Caco-2 (cell line): ENCODE measurements at places on chromosomes 6 and 20.

DNA sequence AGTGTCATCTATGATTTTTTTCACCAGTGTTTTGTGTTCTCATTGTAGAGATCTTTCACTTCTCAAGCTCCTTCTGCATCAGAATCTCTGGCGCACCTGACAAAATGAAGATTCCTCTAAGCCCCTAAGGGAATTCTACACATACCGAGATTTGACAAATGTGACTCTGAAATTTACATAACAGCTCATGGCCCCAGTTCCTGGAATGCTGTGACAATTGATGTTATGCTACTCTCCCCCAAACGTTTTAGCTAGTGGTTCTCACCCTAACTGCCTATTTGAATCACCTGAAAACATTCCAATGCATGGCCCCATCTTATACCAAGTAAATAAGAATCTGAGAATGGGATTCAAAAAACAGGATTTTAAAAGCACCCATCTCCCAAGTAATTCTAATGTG is 162.1 kb upstream of the FKBP1C start:
- DNase-seq = no peak

GRCh38 chr20:17530716-17531664 is at the start of gene BFSP1:
Gene BFSP1, minus strand, starts transcription at chr20:17531379. Its CDS starts 50 bp downstream, at chr20:17531329.
- peak; percentile 77 for DNase-seq

GRCh38 chr6:131890091-131890490 is 61.1 kb downstream of the CCN2 start:
- no peak for DNase-seq

DNA sequence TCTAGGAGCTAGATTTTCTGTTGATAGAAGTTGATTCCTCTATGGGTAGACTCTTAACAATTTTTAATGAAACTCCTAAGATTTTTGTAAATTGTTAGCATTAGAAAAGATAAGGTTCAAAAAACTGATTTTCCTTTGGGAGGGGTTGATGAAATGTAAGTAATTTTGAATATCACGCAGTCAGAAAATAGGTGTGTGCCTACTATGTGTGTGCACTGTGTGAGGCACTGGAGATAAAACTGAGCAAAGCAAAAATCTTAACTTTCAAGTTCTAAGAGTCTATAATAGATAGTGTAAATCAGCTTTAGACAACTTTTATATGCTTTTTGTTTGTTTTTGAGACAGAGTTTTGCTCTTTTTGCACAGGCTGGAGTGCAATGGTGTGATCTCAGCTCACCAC is 53.3 kb downstream of the FAM217A start:
- no peak for DNase-seq

- DNase-seq = peak; percentile 38
These were observed 750 bp downstream of the MAP7 start for GRCh38 chr6:136549300-136550044.

DNA sequence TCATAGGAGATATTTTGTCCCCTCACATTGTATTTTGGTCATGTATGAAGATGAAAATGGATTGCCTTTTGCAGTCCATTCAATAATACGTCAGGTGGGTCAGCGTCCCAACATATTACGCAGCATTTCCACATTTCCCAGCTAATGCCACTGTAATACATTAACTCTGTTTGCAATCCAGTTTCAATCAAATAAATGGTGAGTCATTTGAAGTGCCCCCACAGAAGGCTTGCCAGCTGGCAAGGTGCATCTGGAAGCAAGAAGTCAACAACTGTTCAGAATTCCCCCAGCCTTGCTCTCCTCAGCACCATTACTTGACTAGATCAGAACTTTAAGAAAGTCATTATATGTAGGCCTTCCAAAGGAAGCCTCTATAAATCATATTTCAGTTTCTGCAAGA is 50.4 kb downstream of the PHACTR1 start:
- no peak for DNase-seq

GRCh38 chr6:105189026-105189820 is 9.4 kb upstream of the POPDC3 start:
- DNase-seq = no peak

GRCh38 chr20:34300809-34301586 is 2.2 kb downstream of the AHCY start:
- peak; percentile 36 for DNase-seq

GRCh38 chr6:38352636-38353035 is 287.1 kb downstream of the BTBD9 start:
- DNase-seq = no peak

DNA sequence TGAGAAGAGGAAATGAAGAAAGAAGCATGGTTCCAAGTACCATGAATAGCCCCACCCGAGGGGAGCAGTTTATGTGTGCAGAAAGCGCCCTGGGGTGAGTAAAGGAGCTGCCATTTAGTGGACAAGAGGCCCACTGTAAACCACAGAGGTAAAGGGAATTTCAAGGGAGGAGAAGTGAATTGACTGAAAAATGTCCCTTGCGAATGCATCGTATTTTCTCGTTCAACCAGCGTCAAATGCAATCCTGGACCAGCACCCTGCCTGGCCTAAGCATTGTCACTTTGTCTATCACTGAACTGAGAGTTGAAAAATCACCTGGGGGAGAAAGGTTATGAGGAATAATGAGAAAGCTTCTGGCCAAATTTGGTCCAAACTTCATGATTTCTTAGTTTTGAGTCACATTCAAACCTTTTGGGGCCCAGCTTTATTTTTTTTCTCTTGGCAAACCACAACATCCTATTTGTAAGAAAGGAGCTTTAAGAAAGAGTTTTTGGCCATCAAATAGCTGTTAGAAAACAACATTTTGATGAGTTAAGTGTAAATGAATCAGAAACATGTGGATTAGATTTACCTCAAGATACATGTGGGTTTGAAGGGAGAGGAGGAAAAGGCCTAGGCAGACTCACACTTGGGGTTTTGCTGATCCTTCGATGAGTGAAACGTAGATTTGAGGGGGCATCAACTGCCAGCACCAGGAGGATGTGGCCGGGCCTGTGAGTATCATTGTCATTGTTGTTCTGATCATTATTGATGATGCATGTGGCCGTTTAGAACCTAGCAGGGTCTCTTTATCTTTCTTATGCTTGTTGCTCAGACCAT is 214.0 kb downstream of the CLIC5 start:
- DNase-seq = no peak

DNA sequence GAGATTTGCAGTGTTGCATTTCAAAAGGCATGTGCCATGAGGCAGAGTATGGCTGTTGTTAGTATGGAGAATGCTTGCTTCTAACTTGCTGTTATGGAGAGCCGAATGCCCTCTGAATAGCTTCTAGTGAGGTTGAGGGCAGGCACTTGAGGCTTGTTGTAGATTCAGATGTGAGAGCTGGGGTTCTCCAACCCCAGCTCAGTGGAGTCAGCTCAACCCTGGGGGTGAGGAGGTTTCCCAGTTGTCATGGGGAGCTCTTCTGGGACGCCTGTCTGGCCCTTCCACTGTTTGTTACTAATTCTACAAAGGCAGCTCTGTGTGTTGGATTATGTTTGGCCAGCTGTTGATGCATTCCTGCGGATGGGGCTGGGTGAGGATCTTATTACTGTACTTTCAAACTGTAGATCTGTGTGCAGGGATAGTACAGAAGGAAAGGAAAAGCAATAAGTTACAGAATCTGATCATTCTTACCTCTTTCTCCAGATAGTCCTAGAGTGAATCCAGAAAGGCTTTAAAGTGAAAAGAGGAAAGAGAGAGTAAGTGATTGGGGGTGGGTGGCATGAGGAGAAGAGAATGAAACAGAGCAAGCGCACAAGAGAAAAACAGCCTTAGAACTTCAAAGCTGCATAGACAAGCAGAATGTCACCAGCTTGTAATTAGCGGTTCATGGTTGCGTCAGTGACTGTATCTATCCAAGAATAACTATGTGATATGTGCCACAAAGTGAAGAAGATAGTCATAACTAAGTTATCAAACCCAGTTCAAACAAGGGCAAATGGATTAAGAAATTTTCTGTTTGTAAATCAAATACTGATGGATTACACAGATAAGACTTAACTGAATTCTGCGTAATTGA is 148.7 kb downstream of the PRL start:
- peak; percentile 57 for DNase-seq

GRCh38 chr6:123965894-123966293 is 162.2 kb downstream of the NKAIN2 start:
- peak; percentile 45 for DNase-seq

- no peak for DNase-seq
These were observed 54.4 kb upstream of the SIRPG start for GRCh38 chr20:1711826-1712601.

DNA sequence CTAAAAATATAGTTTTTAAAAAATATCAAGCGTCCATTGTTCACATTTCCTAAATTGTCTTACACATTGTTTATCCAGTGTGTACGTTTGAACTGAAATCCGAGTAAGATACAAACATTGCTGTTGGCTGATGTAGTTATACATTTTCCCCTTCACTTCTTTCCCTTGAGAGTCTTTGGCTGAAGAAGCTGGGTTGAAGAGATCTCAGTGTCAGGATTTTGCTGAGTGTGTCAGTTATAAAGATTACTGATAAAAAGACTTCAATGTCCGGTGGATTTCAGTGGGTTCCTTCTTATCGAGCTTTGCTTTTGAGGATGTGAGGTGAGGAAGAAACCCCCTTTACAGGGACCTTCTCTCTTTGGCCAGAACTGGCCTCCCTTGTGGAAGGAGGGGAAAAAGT is 20.5 kb downstream of the RFPL4B start:
- DNase-seq = no peak

DNA sequence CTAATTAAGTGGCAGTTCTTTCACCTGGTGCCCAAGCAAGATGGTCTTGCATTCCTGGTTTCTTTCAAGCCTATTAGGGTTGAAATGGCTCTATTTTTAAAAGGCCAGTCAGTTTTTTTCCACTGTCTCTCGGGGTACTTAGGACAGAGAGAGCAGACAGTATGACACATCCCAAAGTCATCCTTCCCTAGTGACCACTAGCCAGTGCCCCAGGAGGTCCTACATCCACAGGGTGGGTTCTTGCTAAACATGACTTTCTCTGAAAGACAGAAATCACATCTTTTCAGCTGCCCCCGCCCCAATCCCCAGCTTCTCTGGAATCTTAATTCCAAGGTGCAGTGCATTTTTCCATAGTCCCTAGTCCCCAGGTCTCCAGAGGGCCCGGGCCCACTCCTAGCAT is 192.4 kb downstream of the SLC24A3 start:
- DNase-seq = no peak

GRCh38 chr6:119344306-119344705 is 5.3 kb downstream of the MAN1A1 start:
- DNase-seq = no peak

GRCh38 chr6:134934793-134935485 is 15.0 kb downstream of the ALDH8A1 start:
- DNase-seq = no peak

GRCh38 chr20:11895861-11896387 is 21.8 kb upstream of the BTBD3 start:
- DNase-seq = no peak

- DNase-seq = no peak
These were observed 9.3 kb upstream of the EDN1 start for GRCh38 chr6:12280902-12281301.
